ENCODE measurements at places on chromosomes 1 and 21.

- DNase-seq = no peak
Observed at GRCh38 chr1:5845376-5845775, 146.8 kb downstream of the NPHP4 start.

GRCh38 chr1:167276969-167277368 is 56.3 kb downstream of the POU2F1 start:
- DNase-seq = no peak

DNA sequence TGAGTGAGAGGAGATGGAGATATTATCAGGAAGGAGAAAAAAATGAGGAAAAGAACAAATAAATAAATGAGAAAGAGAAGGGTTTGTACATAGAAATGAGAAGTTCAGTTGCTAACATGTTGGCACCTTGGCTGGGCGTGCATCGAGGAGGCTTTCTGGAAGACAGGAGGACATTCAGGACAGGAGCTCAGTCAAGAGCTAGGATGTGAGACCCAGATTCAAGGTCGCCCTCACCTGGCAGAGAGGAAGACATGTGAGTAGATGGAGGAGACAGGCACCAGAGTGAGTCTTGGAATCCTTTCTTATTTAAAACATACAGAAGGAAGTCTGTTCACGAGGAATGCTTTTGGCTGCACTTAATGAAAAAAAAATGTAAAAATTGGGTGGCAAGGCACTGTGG is 640.9 kb downstream of the NPHP4 start:
- no peak for DNase-seq

GRCh38 chr1:219670426-219671149 is 57.7 kb upstream of the ZC3H11B start:
- DNase-seq = no peak

DNA sequence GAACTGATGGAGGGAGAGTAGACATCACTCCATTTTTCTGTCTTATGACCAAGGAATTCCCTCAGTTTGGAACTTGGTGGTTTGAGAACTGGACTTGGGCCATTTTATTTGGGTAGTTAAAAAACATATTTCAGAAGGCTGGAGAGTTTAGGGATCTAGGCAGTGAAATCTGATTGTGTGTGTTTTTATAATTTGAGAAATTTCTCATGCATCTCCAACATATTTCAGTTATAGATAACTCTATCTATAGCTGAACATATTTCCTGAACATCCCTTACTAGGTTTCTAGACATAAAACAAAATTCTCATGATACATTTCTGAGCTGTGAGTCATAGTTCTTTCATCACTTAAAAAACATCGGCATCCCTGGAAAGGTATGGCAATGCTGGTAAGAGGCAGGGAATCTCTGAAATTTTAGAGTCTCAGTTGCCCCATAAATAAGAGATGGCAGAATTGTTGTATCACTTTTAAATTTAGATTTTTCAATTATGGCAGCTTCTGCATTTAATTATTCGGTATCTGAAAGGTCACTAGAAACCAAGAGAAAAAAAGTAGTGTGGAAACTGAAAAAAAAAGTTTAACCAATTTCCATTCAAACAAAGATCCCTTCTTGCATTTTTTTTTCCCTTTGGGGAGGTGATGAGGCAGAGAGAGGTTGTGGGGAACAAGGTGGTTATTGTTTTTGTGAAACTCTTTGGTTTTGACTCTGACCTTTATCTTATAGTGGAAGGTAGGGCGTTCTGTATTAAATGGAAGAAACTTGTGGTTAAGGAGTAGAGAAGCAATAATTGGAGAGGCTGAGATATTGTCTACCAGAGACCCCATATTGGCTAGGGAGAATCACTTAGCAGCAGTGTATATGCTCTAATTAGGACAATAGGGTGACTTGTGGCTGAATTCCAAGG is 102.9 kb downstream of the FASLG start:
- DNase-seq = no peak

DNA sequence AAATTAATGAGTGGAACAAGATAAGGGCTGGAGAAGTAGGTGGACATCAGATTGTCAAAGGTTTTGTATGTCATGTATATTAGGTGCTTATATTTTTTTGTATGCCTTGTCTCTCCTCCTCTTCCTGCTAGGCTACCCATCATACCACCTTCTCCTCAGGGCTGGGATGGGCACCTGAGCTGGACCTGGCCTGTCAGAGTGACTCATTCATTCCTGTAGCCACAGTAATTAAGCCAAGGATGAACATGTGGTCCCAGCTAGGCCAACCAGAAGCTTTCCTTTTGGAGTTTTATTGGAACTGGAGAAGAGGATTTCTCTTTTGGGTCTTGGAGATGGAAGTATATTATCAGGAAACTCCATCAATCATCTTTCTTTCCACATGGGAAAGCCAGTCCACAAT is 21.2 kb downstream of the PTGS2 start:
- no peak for DNase-seq

GRCh38 chr1:30706528-30706927 is 16.9 kb downstream of the MATN1 start:
- DNase-seq = no peak

DNA sequence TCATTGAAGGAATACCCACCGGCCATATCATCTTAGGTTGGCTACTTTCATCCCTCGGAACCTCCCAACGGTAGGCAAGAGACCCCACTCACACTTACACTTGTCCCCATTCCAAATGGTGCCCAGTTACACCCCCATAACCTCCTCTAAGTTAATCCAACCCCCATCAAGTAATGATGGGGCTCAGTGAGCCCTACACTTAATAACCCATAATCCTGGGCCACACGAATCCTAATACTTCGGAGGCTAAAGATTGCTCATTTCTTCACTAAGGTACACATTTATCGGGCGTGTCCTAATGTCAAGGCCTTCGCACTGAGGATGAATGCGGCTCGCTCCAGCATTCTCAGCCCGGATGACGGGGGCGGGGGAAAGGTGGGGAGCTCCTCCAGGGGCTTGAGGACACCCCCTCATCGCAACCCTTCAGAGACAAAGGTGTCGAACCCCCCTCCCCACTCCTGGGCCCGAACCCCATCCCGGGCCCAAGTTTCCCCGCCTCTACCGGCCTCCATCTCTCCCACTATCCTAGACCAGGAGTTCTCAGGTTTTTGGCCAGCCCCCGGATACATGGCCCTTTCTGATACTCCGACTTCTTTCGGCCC is 435 bp downstream of the ILF2 start:
- DNase-seq = no peak

GRCh38 chr1:45979074-45979777 is 153.2 kb downstream of the PIK3R3 start:
- DNase-seq = no peak

DNA sequence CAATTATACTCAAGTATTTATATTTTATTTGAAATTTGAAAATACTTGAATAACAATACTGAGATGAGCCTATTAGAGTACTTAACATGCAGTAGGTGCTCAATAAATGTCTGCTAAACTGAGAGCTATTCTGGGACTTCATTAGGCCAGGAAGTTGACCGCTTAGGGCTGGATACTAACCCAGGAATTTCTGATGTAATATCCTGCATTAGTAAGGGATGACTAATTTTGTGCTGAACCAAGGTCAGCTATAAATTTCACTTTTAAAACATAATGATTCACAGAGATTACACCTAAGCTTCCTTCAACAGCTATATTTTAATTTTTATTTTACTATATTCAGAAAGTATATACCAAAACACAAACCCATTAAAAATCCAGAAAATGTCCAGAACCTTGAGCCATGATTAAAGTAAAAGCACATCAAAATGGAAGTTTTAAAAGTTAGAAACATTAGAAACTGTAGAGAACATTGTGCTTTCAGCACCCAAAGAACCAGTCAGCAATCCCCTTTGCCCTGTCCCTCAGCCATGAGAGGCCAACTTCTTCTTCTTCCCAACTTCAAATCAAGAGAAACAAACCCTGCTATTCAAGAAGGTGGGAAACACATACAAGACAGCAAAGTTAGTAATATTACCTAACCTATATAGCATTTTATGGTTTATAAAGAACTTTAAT is 35.4 kb downstream of the WNT2B start:
- no peak for DNase-seq

- DNase-seq = no peak
Observed at GRCh38 chr21:18023157-18023556, 204.0 kb upstream of the C21orf91 start.

DNA sequence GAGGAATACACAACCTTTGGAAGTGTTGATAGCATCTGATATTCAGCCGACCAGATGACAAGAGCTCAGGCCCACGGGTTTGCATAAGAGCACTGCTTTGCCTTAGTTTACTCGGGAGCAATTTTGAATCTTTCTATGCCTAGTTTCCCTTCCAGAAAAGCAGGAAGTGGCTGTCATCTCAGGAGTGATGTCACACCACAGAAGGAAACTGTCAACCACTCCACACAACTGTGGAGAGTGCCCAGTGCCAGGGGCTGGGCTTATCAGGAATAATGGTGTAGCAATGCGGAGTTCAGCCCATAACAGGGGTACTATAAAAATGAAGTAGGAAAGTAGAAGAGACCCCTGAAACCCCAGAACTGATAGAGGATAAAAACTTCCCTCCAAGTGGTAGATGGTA is 28.4 kb downstream of the NTPCR start:
- no peak for DNase-seq

DNA sequence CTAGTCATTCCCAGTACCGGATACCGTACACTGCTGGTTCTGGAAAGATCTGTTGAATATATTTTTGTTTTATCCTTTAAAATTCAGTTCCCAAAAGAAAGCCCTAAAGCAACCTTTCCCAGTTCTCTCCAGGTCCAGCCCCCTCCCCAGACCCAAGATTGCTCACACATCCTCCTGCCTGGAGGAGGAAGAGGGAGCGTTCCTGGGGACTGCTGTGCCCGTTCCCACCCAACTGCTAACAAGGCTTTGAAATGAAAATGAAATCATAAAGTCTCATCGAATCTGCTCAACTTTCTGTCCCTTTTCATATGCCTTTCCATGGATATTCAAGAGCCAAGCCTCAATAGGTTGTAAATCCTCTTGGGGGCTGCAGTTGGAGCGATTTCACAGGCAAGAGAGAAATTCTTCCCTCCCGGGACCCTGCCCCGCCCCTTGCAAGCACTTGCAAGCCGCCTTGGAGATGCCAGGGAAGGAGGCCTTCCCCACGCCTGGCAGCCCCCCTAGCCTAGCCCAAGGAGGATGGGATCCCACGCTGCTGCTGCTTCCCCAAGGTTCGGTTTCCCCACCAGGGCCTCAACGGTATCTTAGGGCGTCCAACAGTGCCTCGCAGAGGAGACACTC is 113.2 kb upstream of the CACHD1 start:
- DNase-seq = no peak

GRCh38 chr1:239884796-239885195 is 206.9 kb upstream of the FMN2 start:
- no peak for DNase-seq

DNA sequence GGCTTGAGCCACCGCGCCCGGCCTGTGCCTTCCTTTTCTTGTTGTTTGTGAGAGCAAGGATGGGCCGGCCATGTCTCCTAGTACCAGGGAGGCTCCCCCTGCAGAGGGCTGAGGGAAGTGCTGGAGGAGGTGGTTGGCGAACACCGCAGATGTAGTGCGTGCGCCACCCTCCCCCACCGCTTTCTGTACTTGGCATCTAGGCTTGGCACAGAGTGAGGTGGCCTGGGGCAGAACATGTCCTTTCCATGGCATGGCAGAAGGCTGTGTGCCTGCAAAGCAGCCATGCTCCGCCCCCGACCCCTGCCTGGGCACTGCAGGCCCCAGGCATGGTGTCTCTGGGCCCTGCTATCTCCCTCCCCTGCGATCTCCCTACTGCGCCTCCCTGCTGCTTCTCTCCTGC is 30.7 kb downstream of the ALPL start:
- no peak for DNase-seq

DNA sequence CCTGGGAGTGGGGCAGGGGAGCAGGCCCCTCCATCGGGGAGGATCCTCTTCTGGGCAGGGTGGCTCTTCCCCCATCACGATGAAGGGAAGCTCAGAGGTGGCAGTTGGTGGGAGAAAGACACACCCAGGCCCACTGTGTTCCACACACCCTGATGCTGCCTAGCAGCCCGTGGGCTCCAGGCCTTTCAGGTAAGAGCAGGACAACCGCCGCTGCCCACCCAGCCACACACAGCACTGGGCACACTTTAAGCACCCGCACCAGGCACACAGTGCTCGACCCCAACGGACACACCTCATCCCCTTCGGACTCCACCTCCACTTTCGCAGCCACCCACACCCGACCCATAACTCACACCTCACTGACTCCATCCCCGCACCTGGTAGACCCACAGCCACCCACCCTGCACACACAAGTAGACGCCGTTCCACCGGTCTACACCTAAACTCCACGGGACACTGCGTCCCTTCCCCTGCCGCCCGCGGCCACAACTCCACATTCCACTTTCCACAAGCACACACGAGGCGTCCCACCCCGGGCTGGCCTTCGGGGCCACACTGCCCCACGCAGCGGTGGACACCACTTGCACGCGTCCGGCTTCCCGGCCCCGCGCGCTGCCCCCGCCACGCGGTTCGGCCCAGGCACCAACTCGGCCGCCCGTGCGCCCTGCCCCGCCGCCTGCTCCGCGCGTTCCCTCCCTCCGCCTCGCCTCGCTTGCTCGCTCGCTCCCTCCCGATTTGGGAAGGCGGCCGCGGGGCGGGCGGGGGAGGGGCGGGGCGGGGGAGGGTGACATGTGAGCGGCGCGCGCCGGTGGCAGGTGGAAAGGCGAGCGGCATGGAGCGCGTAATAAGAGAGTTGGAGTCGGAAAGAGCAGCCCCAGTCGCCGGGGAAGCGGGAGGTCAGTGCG is at the start of gene KCNQ4:
TSS of gene KCNQ4 (plus strand) at position 787 of the 905 bp plus-strand sequence. CDS start 307 bp downstream, outside the sequence.
- peak; percentile 59 for DNase-seq

GRCh38 chr1:237181743-237182317 is 139.8 kb downstream of the RYR2 start:
- DNase-seq = no peak

DNA sequence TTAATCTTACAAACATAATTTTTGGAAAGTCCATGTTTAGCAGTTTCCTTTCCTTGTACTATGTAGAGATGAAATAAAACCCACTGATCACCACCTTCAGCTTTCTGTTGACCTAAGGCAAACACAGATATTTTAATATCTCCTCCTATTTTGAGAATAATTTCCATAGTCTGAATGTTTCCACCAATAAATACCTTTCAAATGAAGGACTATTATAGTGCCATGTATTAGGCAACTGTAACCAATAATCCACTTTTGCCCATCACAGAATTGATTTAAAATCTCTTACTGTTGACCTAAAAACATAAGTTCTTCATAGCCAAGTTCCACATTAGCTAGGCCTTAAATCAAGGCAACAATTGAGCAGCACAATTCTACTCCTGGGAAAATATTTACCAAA is 1.8 kb downstream of the CDC42BPA start:
- no peak for DNase-seq
